Body of pancreas (tissue), 4 donors: ENCODE measurements at places on chromosomes 16 and 17. TPM values are rescaled to one million over a fixed set of nuclear protein-coding genes. Genes with fewer than 3 reads are reported as not detected.

Gene KIF1C
- 43.1 TPM for total RNA-seq

Gene EIF3C
- 314 TPM for total RNA-seq

Gene ITGAD
- total RNA-seq = not detected

Gene MAPT
- total RNA-seq = 2.3 TPM

Gene HASPIN
- not detected for total RNA-seq
